H9 (cell line): ENCODE measurements at places on chromosomes 2 and 18. TPM values are rescaled to one million over a fixed set of nuclear protein-coding genes. Genes with fewer than 3 reads are reported as not detected.

GKN2 gene
- not detected in 2 replicates for total RNA-seq

COLEC12 gene
- 0.59 and 0.70 TPM in 2 replicates for total RNA-seq

VAMP8 gene
- 33.4 and 34.3 TPM in 2 replicates for total RNA-seq

ICOS gene
- not detected in 2 replicates for total RNA-seq

SKOR2 gene
- total RNA-seq, result 0.18 and 0.24 TPM in 2 replicates

FIGN gene
- 12.9 and 14.6 TPM in 2 replicates for total RNA-seq

BUB1 gene
- 129 and 144 TPM in 2 replicates for total RNA-seq

CPLX4 gene
- not detected in 2 replicates for total RNA-seq

FAM237A gene
- not detected in 2 replicates for total RNA-seq

SH3RF3 gene
- total RNA-seq, result 0.46 TPM in 2 replicates

POTEI gene
- total RNA-seq, result 0.99 and 1.2 TPM in 2 replicates

LYG1 gene
- 0.31 and 0.37 TPM in 2 replicates for total RNA-seq

HADHA gene
- 111 and 112 TPM in 2 replicates for total RNA-seq

BOLL gene
- total RNA-seq, result not detected in 2 replicates

TEKT4 gene
- total RNA-seq, result not detected in 2 replicates

MC2R gene
- total RNA-seq, result not detected in 2 replicates

ATP6V1B1 gene
- total RNA-seq, result not detected in 2 replicates

GALNT3 gene
- total RNA-seq, result 17.3 and 18.5 TPM in 2 replicates

CNTNAP5 gene
- total RNA-seq, result 0.39 and 0.48 TPM in 2 replicates

DES gene
- total RNA-seq, result 3.0 and 4.6 TPM in 2 replicates
